ENCODE measurements at places on chromosomes 2 and 18. TPM values are rescaled to one million over a fixed set of nuclear protein-coding genes. Genes with fewer than 3 reads are reported as not detected.

GRCh38 chr18:76459687-76460350, 35.2 kb downstream of the ZNF516 start:
- H3K27me3 ChIP-seq: no peaks in the 10 kb centered on the region
- peaks cover 7% of the 10 kb centered on the region for H3K4me1 ChIP-seq
- no peak for DNase-seq

The MARS2 gene
- total RNA-seq: 15.3 TPM

GRCh38 chr2:26241928-26242436, 2.5 kb downstream of the HADHA start:
- peaks cover 52% of the 10 kb centered on the region for H3K4me1 ChIP-seq
- peak; percentile 11 for DNase-seq
- peaks cover 15% of the 10 kb centered on the region for H3K36me3 ChIP-seq

GRCh38 chr2:231369580-231370428, 25.7 kb upstream of the B3GNT7 start:
- H3K4me3 ChIP-seq: no peak overlapping the region
- H3K27me3 ChIP-seq: no peaks in the 10 kb centered on the region
- H3K36me3 ChIP-seq: no peaks in the 10 kb centered on the region
- H3K27ac ChIP-seq: no peak overlapping the region

DNA sequence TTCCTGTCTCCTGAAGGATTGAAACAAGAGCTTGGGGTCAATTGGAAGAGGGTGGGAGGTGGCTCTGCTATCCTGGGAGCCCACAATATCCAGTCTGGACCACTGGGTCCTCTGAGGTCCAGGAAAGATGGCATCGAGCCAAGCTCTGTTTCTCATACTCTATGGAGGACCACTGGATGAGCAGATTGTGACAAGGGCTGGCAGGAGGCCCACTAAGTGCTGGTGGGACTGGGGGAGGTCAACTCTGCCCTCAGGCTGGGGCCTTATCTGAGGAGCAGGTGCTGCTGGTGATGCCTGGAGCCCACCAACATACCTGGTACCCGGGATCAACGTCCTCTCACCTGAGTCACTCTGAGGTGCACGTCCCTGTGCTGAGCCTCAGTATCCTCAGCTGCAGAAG, 142.4 kb downstream of the NDUFA10 start:
- H3K27me3 ChIP-seq: peaks cover 5% of the 10 kb centered on the region
- H3K36me3 ChIP-seq: no peaks in the 10 kb centered on the region
- peaks cover 3% of the 10 kb centered on the region for H3K4me1 ChIP-seq
- H3K4me3 ChIP-seq: no peak overlapping the region
- DNase-seq: no peak
- H3K27ac ChIP-seq: no peak overlapping the region

The FIGN gene
- not detected for total RNA-seq

The CHRNG gene
- total RNA-seq: not detected

DNA sequence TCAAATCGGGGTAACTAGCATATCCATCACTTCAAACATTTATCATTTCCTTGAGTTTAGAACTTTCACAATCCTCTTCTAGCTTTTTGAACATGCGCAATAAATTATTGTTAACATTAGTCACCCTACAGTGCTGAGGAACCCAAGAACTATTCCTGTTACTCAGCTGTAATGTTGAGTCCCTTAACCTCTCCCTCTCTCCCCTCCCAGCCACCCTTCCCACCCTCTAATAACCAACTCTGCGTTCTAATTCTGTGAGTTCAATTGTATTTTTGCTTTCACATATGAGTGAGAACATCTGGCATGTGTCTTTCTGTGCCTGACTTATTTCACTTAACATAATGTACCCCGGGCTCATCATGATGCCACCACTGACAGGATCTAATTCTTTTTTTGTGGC, 78.6 kb upstream of the RANBP2 start:
- H3K27ac ChIP-seq: no peak overlapping the region
- no peaks in the 10 kb centered on the region for H3K27me3 ChIP-seq
- peaks cover 31% of the 10 kb centered on the region for H3K4me1 ChIP-seq

GRCh38 chr2:189519631-189520387, 60.8 kb downstream of the SLC40A1 start:
- peaks cover 2% of the 10 kb centered on the region for H3K27me3 ChIP-seq
- no peak overlapping the region for H3K27ac ChIP-seq
- H3K4me3 ChIP-seq: no peak overlapping the region
- H3K4me1 ChIP-seq: no peaks in the 10 kb centered on the region
- no peak for DNase-seq

The RGPD8 gene
- total RNA-seq: 13.6 TPM

DNA sequence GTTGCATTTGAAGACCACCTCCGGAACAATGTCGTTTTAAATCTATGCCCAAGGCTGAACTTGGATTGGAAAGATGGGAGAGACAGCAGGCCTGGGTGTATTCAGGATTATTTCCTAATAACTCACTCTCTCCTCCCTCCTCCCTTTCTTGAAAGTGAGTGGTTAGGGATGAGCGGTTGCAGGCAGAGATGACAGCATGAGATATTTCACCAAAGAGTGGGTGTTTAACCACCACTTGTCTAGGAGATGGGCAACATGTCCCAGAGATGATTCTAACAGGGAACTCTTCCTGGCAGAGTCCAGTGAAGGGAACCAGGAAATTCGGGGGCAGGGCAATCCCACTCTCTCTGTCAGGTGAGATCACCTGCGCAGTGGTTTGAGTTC, 123.2 kb downstream of the KCTD1 start:
- no peak overlapping the region for H3K4me3 ChIP-seq
- no peak for DNase-seq
- H3K4me1 ChIP-seq: no peaks in the 10 kb centered on the region
- H3K36me3 ChIP-seq: no peaks in the 10 kb centered on the region

GRCh38 chr2:46447649-46448048, 31.7 kb upstream of the TMEM247 start:
- no peaks in the 10 kb centered on the region for H3K4me1 ChIP-seq
- no peak overlapping the region for H3K27ac ChIP-seq
- H3K27me3 ChIP-seq: no peaks in the 10 kb centered on the region
- H3K36me3 ChIP-seq: no peaks in the 10 kb centered on the region
- no peak for DNase-seq

The TEKT4 gene
- not detected for total RNA-seq

Measured in activated CD8-positive, alpha-beta T cell treated with anti-CD3 and anti-CD28 coated beads for 36 hours (primary cell).